ENCODE measurements at places on chromosomes 7 and 10.

GRCh38 chr10:105017116-105017515 is 376.0 kb downstream of the SORCS3 start:
- peak; percentile 47 for DNase-seq

DNA sequence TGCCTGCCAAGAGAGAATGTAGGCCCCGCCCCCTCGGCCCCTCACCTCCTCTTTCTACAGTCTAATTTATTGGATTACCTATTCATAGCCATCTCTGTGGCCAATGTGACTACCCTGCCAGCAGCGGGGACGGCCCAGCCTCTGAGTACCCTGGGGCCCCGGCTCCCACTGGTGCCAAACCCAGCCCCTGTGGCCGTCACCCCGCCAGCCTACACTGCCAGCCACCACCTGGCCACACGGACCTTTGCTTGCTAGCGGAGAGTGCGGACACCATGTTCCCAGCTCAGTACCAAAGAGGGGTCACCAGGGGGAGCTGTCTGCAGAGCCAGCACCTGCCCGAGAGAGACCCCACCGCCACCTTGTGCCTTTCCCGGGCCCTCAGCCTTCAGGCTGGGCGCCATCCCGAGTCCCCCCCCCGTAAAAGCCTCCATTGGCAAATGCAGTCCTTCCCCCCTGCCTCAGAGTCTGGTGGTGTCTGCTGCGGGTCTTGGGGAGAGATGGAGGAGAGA is 511.1 kb downstream of the ZNF37A start:
- no peak for DNase-seq

GRCh38 chr7:141949451-141949850 is 2.7 kb upstream of the CLEC5A start:
- DNase-seq, result no peak

DNA sequence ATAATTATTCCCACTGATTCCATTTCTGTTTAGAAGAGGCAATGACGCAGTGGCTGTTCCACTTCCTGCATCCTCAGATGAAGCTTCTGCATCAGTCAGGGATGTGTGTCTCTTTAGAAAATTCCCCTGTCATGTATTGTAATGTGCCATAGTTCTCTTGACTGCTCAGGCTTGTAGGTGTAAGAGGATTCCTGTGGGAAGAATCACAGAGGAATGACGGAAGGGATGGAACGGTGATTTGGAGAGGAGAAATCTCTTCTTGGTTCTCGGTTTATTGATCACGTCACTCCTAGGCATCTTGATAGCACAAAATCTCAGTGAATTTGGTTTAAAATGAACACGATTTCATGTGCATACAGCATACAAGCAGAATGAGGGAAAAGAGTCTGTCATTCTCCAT is 69.8 kb upstream of the PRKCQ start:
- no peak for DNase-seq

- peak; percentile 90 for DNase-seq
These were observed 363.2 kb downstream of the PRPF18 start for GRCh38 chr10:13949844-13950542.

DNA sequence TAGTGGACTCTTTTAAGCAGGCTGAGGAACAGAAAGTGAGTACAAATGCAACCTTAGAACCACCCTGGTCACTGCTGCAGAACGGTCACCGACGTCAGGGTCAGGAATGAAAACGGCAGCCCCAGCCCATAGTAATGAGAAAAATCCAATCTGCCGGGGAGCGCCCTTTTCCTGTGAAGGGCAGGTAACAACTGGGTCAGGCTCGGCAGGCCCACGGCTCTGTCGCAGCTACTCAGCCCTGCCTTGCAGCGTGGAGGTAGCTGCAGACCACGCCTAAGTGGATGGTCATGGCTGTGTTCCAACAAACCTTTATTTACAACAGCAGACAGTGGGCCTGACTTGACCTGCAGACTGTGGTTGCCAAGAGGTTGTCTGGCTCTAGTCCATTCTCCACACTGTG is 563.2 kb downstream of the DNAJB6 start:
- no peak for DNase-seq

Measured in ELR (cell line).